T-helper 22 cell (primary cell): ENCODE measurements at places on chromosomes 4 and X.

DNA sequence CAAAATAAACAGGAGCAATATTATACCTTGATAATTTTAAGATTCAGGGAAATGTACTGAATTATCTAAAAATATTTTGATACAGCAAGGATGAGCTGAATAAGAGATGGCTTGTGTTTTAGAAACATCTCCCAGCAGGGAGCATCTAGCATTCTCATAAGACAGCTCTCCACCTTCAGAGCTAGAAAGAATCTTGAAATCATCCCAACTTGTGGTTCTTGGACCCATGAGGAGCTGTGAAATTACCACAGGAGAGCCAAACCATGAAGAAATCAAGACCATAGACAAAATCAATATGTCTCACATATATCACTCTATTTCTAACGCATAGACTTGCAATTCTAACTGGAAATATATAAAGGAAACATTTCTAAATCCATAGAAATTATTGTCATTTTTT lies 210.6 kb upstream of the DKK2 start:
- DNase-seq, result no peak

DNA sequence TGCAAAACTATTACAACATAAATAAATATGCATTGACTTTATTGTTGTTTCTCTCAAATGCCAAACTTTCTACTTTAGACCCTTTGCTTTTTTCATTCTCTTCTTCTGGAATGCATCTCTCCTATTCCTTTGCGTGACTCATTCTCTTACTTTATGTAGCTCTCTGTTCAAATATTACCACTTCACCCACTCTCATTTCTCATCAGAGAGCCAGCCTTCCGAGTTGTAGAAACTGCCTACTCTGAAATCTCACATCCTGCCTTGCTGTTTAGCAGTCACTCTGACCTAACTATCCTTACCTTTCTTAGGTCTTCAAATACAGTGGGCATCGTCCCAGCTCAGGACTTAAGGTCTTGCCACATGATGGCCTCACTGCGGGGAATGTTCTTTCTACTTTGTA lies 143.5 kb downstream of the GALNTL6 start:
- DNase-seq, result no peak

- no peak for DNase-seq
Observed at GRCh38 chrX:103626855-103627254, 1.9 kb upstream of the TCEAL1 start.

- no peak for DNase-seq
Observed at GRCh38 chrX:9378980-9379696, 85.7 kb upstream of the TBL1X start.

- no peak for DNase-seq
Observed at GRCh38 chrX:95484781-95485180, 1199.9 kb upstream of the DIAPH2 start.

DNA sequence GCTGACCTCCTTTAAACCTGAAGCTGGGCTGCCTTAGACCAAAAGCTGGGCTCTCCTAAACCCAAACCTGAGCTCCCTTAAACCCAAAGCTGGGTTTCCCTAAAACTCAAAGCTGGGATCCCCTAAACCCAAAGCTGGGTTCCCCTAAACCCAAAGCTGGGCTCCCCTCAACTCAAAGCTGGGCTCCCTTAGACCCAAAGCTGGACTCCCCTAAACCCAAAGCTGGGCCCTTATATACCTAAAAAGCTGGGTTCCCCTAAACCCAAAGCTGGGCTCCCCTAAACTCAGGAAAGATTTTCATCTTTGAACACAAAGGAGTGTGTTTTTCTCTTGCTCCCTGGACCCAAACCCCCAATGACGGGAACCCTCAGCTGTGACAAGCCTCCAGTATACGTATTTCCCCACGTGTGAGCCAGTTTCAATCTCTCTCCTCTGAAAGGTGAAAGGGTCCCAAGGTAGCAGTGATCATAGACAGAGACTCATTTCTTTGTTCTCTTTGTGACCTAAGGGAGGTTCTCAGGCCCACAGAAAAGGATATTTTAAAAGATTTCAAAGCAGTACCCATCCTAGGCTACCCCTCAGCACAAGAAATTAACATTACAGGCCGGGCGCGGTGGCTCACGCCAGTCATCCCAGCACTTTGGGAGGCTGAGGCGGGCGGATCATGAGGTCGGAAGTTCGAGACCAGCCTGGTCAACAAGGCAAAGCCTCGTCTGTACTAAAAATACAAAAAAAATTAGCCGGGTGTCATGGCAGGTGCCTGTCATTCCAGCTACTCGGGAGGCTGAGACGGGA lies 31.3 kb upstream of the ASMTL start:
- DNase-seq, result no peak

- DNase-seq, result no peak
Observed at GRCh38 chr4:109616243-109616642, 56.2 kb downstream of the MCUB start.

DNA sequence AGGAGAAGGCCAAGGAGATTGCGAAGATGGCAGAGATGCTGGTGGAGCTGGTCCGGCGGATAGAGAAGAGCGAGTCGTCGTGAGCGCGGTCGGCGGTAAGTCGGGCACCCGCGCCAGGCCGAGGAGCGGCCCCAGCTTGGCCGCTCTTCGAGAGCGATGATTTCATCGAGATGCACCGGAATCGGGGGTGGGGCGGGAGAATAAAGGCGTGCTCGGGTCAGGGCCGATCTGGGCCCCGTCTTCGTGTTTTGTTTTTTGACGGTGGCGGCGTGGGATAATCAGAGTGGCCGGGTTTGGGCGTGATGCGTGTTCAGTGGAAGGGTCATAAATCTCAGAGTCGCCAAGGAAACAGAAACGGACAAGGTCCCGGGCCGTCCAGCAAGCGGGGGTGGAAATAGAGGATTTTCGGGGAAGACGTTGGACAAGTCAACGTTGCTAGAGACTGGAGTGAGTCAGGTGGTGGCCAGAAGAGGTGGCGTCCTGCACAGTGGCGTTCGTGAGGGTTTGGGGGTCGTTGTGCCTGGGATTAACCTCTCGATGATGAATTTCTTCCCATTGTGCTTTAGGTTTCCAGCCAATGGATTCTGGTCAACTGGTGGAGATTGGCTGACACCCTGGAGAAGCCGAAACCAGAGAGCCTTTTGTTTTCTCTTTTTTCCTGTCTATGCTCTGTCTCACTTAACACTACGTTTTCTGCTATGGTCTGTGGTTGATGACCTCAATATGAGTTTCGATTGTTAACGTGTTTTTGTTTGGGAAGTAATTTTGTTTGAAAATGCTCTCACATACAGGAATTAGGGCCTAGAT lies 882 bp downstream of the MRFAP1 start:
- DNase-seq, result peak; percentile 31

DNA sequence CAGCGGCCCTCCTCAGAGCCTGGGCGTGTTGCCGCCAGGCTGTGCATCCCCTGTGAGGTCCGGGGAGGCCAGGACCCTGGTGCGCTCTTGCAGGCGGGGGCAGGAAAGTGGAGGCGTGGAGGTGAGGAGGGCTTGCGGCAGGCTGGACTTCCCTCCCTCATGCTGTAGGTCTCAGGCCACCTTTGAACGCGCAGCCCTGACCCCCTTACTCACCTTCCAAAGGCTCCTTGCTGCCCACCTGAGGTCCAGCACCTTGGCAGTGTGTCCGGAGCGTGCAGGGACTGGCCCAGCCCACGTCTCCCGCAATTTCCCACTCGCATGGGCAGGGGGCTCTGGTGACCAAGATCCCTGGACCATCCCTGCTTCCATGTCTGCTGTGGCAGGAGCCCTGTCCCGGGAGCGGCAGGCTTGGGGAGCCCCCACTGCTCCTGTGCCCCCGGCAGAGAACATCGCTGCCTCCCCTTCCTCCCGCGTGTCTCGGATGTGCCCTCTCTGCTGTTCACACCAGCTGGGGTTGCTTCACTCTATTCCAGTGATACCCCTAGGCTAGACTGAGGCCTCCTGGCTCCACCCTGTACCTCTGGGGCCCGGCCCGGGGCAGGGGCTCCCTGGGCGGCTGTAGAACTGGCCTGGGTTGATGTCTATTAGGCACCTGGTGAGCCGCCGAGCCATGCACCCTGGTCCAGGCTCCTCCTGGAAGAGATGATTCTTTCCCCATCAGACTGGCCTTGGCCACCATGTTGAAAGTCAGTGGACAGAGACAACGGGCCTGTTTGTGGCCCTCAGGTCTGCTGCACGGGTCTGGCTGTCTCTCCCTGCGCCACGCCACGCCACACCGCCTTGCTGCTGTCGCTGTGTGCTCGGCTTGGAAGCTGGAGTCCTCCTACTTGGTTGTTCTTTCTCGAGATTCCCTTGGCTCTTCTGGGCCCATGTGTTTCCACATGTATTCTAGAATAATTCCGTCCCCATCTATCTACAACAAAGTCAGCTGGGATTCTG lies 95.4 kb upstream of the ADRA2C start:
- DNase-seq, result no peak

DNA sequence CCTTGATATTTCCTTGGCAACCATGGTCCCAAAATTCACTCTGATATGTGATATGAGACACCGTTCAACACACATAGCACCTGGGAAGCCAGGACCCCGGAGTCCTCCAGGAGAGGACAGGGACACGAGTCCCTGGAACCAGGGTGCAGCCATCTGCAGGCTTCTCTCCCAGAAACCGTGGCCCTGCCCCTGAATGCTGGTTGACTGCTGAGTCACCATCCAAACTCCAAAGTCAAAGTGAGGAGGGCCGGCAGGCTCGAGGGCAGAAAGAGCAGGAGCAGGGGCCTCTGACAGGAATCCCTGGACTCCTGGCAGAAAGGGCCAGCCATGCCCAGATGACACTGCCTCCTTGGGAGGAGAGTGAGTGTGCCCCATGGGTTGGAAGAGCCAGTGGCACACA lies 6.9 kb upstream of the PNMA6A start:
- DNase-seq, result no peak

GRCh38 chr4:189974056-189974455 lies 33.4 kb downstream of the FRG1 start:
- DNase-seq, result no peak

DNA sequence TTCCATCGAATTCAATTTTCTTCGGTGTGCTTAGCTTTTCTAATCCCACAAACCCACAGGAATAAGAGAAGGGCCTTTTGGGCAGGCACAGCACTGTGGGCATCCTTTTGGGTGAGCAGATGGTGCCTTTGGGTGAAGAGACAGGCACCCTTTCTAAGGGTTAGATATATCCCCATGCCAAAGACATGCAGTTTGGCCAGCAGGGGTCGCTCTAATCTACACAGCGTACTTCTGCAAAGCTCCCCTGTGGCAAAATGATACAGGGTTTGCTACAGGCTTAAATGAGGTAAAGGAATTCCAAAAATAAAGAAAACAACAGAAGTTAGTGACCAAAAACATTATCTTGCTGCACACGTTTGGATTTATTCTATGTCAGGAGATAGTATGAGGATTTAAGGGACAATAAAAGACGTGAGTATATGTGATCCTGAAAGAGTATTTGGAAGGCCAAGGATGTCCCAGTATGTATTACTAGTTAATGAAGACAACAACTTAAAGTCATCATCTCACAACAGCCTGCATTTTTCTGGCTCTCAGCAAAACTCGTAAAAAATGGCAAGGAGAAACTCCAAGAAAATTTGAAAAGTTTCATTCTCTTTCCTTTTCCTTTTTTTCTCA lies 49.5 kb downstream of the PHEX start:
- peak; percentile 2 for DNase-seq

DNA sequence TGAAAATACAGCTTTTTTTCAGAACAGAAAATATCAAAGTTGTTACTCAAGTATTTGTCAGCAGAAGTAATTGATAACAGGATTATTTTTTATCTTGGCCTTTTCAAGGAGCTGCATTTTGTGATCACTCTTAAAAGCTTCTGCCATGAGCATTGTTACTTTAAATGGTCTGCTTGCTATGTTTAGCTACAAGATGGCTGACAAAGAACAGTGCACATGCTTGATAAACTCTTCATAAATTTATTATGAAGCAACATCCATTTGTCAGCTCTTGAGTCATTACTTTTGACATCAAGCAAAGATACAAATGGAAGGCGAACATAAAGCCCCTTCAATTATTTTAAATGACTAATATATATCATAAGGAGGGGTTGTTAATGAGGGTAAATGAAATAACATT lies 205.4 kb upstream of the RPS6KA3 start:
- DNase-seq, result no peak

DNA sequence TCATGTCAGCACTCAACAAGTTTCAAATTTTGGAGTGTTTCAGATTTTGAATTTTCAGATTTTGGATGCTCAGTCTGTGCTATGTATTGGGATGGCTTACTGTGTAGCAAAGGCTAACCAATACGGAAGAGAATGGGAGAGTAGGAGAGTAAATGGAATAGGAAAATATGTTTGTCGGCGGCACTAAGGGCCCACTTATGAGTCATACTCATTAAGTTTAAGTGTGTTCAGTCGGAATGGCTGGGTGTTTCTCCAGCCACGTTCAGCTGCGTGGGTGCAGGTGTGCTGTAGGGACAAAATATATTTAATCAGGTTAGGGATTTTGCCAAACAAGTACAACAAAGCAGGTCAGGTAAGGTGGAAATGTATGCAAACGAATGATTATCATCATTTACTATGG lies 13.6 kb downstream of the FTHL17 start:
- DNase-seq, result no peak

DNA sequence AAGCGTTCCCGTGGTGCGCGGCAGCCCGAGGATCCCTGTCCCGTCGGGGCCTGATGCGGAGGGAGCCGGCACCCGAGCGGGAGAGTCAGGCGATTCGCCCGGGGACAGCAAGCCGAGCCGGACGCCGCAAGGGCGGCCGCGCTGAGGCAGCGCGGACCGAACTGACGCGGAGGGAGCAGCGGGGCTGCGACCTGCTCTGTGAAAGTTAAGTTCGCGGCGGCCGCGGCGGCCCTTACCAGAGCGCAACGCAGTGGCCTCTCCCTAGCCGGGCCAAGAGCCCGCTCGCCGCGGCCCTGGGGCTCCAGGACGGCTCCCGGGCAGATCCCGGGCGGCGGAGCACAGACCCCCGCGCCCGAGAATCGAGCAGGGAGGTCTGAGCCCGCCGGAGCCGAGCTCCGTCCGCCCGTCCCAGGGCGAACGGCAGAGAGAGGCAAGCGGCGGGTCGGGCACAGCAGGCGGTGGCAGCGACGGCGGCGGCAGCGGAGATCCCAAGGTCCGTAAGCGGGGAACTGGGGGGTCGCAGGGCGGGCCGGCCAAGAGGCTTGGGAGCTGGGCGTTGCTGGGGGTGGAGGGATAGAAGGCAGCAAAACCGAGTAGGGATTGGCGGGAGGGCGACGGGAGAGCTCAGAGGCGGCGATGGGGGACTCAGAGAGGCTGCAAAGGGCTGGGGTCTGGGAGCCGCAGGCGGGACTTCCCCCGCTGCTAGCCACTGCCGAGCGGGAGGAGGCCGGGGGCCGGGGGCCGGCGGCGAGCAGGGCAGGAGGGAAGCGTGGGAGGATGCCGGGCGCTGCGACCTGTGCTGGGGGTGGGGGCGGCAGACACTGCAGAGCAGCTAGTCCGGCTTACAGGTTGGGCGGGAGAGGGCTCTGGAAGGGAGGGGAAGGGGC lies 1.0 kb downstream of the GPR50 start:
- no peak for DNase-seq

DNA sequence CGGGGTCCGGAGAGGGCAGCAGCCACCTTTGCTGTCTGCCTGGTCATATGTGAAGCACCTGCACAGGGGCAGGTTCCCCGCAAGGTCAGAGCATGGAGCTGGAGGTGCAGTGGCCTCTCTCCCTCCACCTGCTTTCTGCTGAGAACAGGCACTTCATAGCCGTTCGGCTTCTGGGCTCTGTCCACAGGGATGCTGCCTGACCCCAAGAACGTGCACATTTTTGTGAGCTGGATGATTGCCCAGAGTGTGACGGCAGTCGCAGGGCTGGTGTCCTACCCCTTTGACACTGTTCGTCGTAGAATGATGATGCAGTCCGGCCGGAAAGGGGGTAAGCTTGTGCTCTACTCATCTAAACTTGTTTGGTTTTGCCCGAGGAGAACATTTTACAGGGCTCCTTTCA lies 2.5 kb downstream of the SLC25A4 start:
- DNase-seq, result no peak

- no peak for DNase-seq
Observed at GRCh38 chrX:10244915-10245622, 88.3 kb downstream of the CLCN4 start.

- DNase-seq, result no peak
Observed at GRCh38 chr4:12635629-12636028, 848.5 kb downstream of the RAB28 start.
